ENCODE measurements at places on chromosomes 1 and 21.

DNA sequence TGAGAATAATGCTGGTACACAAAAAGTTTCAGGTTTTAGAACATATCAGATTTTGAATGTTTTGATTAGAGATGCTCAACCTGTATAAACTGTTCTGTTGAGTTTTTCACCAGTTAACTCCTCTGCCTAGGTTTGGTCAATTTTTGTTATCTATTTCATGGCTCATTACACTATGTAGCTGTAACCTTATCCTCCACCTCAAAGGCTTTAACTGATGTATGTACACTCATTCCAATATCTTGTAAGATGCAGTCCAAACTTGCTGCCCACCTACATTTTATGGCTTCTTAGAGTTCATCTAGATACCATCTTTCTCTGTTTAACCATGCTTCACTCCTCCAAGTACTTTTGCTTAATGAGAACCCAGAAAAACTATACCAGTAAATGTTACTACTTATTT is 107.8 kb downstream of the EIF4G3 start:
- DNase-seq: no peak

GRCh38 chr1:117123274-117123673 is 1.7 kb upstream of the TRIM45 start:
- DNase-seq: no peak

- no peak for DNase-seq
Measured at GRCh38 chr1:27547220-27548116, 56.5 kb downstream of the AHDC1 start.

DNA sequence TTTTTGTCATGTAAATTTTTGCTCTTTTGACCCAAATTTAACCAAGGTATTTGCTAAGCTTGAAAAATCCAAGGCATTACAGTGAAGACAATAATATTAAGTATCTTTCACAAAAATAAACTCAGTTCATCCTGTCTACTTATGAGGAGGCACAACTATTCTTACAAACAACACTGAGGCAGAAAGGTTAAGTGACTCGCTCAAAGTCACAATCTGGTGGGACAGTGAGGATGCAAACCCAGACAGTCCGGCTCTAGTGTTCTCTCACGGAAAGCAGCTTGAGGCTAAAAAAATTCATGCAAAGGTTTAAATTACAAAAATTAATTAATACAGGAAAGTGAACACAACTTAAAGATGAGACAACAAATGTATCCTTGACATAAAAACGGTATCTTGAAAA is 125.3 kb downstream of the SIPA1L2 start:
- no peak for DNase-seq

GRCh38 chr1:43363283-43363934 is 4.4 kb downstream of the ELOVL1 start:
- no peak for DNase-seq

DNA sequence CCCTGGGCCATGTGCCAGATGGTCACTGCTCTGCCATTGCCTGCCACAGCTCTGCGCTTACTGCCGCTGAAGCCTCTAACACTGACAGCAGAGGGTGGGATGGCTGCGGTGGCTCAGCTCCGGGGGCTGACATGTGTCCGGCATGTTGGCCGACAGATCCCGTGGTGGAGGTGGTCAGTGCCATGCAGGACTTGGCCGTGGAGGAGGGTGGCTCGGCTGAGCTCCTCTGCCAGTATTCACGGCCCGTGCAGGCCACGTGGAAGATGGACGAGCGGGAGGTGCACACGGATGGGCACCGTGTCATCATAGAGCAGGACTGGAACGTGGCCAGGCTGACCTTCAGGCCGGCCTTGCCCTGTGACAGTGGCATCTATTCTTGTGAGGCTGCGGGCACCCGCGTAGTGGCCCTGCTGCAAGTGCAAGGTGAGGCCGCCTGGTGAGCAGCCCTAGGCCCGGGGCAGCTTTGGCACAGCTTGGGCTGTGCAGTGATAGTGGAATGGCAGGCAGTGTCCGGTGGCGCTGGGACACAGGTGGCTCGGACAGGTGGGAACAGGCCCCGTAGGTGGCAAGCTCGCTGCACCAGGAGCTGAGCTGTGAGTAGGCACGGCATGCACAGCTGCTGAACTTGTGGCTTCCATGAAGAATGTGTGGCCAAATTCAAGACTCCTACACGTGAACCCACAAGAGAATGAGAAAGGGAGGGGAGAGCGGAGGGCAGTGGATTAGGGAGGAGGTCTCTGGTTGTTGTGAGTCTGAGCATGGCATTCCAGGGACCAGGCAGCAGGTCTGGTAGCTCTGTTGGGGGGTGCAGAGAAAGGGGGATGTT is 91.8 kb downstream of the TRIM11 start:
- no peak for DNase-seq

- DNase-seq: no peak
Measured at GRCh38 chr1:167416506-167416905, 101.8 kb downstream of the CD247 start.

DNA sequence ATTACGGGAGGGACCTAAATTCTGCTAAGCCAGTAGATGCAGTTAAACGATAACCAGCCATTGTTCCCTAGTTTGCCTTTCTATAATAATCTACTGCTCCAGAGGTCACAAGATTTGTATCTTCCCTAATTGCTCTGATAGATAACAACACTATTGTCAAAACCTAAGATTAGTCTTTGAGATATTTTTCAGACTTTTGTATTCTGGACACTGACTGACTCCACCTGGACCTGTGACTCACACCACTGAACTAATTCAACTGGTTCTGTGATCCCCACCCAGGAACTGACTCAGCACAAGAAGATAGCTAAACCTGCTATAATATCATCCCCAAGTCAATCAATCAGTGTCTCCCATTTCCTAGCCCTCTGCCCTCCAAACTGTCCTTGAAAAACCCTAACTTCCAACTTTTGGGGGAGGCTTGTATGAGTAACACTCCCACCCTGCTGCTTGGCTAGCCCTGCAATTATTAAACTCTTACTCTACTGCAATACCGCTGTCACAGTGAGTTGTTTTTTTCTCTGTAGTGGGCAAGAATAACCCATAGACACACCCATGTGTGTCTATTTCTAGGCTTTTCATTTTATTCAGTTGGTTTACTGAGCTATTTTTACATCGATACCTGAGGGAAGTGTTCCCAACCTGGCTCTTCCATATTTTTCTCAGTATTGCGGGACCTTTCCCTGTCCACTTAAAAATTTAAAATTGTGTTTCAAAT is 11.2 kb downstream of the KIFAP3 start:
- peak; percentile 20 for DNase-seq

DNA sequence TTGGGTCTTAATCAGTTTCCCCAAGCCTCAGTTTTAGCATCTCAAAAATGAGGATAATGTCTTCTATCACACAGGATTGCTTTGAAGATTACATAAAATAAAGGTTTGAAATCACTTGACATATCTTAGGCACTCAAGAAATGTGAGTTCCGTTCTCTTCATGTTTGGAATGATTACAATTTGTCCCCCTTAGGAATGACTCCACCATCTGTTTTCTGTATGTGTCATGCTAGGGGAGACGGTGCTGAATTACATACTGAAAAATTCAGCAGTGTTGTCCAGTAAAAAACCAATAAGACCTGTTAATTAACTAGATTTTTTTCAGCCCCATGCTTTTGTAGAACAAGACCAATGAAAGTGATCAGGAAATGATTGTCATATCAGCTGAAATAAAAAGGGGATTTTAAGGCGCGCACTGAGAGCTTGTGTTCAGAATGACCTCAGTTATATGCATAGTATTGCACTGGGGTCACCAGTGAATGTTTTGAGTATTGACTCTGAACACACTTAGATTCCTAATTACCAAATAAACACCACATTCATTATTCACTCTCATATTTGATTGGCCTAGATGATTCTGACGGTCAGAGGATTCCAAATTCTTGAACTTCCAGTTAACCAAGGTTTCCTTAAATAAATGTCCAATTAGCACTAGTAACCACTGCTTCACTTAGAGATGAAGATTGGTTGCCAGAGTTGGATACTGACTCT is 114.5 kb upstream of the KCNK2 start:
- no peak for DNase-seq

- DNase-seq: peak; percentile 76
Measured at GRCh38 chr1:53278298-53278725, 40.0 kb upstream of the MAGOH start.

DNA sequence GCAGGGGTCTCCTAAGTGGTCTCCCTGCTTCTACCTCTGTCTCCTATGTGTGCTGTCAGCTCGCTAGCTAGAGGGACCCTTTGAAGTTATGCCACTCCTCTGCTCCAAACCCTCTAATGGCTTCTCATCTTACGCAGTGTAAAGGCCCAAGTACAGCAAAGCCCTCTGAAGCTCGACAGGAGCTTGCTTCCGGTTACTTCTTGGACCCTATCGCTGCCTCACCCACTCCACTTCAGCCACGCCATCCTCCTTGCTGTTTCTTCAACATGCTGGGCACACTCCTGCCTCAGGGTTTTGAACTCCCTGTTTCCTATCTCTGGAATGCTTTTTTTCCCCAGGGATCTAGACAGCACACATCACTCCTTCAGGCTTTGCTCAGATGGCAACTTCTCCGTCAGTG is 102.3 kb upstream of the F3 start:
- DNase-seq: no peak

- peak; percentile 13 for DNase-seq
Measured at GRCh38 chr1:114758256-114758832, 560 bp upstream of the CSDE1 start.

GRCh38 chr1:208010487-208011071 is 99.7 kb upstream of the CD34 start:
- DNase-seq: no peak

DNA sequence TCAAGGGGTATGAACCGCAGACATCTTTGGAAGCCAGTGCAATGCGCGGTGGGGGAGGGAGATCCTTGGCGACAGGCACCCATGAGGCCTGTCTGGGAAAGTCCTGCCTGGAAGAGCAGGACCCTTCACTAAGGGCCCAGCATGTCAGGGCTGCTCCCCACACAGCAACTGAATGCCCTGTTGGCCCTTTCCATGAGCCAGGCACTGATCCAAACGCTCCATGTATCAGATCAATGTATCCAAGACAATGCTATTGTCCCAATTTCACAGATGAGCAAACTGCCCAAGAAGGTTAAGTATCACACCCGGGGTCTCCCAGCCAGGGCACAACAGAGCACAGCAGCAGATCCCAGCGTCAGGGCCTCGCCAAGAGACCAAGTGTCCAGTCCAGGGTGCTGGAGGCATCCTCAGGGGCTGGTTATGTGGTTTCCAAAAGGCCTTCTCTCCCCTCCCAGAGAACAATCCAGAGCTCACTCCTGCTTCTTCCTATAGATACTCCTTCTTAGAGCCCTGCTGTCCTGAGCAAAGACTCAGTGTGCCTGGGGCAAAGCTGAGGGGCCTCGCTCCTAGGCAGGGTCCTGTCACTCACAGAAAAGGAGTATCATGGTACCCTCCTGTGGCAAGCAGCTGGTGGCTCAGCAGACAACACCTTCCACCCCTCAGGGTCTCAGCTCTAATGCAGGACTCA is 328.0 kb downstream of the NPHP4 start:
- DNase-seq: no peak

DNA sequence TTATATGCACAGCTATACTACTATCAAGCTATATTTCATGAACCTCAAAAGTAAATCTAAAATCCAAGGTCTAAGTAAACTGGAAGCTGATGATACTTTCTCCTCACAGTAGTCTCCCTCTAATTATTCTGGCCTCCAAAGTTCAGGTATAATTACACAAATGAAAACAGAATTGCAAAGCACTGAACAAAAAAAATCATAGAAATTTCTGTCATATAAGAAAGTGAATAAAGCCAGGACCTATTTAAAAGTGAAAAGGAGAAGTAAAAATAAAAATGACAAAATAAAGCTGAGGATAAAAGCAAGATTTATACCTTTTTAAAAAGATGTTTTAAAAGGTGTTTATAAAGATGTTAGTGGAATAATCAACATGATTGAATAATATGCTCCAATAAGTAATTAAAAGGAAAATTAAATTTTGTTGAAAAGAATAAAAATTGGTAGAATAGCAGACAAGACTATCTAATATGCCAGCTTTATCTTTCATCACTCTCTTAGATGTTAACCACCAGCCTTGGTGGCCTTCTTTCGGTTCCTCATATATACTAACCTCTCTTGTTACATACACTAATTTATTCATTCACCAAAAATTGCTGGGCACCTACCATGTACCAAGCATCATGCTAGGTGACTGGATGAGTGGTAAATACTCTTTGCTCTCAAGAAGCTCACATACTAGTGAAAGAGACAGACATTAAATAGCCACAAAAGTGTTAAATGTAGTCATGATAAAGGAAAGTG is 25.1 kb downstream of the SHCBP1L start:
- DNase-seq: no peak

GRCh38 chr1:210855440-210855839 is 278.5 kb downstream of the KCNH1 start:
- no peak for DNase-seq

DNA sequence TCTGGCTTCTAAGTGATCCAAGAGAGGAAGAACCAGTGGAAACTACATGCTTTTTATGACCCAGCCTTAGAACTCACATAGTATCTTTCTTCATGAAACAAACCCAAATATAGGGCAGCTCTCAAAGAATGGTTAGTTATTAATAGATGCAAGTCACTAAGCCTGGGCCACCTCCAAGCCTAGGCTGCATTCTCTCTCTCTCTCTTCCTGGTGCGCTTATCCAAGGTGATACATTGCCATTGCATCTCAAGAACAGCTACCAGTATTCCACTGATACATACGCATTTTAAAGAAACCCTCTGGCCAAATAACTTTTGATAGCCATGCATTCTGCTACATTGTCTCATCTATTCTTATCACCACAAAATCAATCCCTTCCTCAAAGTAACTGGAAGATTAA is 455.6 kb upstream of the ADGRL2 start:
- DNase-seq: no peak

DNA sequence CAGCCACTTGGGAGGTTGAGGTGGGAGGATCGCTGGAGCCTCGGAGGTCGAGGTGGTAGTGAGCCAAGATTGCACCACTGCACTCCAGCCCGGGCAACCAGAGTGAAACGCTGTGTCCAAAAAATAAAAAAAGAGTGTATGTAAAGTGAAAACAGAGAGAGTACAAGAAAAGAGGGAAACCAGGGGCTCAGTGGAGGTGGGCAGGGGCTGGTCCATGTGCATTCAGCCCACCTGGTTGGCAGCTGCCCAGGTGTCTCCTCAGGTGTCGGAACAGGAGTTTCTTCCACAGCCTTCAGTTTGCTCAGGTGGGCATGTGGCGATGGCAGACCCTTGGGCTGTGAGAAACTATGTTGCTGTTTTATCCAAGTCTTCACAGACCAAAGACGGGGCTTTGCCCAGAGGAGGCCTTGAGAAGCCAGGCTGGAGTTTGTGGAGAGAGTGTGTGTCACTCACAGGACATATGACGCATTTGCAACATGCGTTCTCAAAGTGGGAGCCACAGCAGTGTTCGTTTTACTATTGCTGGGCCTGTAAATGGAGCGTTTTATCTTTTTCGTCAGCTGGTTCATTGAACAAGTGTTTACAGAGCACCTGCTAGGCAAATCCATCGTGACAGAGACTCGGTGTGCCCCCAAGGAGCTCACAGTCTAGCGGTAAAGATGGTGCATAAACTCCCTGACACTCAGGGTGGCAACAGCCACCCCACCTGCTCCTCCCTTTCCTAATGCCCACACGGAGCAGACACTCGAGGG is 22.4 kb upstream of the SAMD11 start:
- DNase-seq: peak; percentile 1

Measured in urothelium cell line (cell line).